ENCODE measurements at places on chromosomes 6 and 20.

- no peak for DNase-seq
Observed at GRCh38 chr6:146910611-146911010, 293.6 kb upstream of the STXBP5 start.

GRCh38 chr20:14777591-14777990, 440.2 kb upstream of the FLRT3 start:
- no peak for DNase-seq

DNA sequence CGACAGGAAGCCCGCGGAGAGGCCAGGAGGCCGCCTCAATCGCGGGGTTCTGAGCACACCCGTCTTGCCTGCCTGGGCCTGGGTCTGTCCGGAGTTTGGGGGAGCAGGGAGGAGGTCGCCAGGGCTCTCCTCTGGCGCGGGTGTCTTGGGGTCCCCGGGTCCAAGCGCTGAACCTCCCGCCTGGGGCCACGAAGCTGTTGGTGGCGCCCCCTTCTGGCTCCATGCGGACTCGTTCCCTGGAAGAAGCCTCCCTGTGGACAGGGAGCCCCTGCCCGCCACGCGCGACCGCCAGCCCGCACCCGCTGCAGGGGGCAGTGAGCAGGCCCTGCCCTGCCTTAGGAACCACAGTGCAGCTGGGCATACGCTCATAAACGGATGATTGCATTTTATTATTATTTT, 44.7 kb downstream of the MCUR1 start:
- no peak for DNase-seq

DNA sequence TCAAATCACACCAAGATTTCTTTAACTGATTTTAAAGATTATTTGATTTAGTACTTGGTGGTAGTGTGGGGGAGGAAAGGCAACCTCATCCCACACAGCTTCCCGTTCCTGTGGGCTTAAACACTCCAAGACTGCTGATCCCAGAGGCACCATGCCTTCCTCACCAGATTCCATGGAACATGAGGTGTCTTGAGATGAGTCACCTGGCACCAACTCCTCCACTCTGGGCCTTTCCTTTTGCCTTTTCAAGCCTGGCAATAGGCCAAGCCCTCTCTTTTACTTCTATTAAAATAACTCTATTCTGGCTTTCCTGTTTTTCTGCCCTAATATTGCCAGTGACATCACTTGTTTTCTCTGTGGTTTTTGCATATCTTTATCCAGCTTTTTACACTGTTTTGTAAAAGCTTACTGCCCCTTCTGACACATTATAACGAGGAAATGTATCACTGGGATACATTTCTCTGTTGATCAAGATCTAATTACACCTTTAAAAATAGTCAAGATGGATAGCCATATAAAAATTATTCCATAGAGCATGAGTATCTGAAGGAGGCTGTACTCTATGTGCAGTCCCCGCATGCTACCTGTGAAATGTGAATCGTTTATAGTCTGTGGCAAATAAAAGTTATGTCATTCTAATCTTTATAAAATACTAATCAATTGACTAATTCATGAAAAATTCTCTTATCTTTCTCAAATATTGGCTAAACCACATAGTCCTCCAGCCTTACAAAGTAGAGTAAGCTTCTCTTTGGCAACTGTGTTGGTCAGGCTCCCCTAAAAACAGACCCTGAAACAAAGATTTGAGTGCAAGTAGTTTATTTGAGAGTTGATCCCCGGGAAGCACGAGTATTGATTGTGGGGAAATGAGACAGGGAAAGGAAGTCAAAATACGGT, 257.8 kb upstream of the KCNQ5 start:
- no peak for DNase-seq

- no peak for DNase-seq
Observed at GRCh38 chr20:19970256-19970765, 46.9 kb upstream of the NAA20 start.

- DNase-seq: peak; percentile 51
Observed at GRCh38 chr6:72649032-72649984, 27.4 kb downstream of the KCNQ5 start.

- no peak for DNase-seq
Observed at GRCh38 chr20:45104786-45105185, 3.9 kb upstream of the KCNS1 start.

DNA sequence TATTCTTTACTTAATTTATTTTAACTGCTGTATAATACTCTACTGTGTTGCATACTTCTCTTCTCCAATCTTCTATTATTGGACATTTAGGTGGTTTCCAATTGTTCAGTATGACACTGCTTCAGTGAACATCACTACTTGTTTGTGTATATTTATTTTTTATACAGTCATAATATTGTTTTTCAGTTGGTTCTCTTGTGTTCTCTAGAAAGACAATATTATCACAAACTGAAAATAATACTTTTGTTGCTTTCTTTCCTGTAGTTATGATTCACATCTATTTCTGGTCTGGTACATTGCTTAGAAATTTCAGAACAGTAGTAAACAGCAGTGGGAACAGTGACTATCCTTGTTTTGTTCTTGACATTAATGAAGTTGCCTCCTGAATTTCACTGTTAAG, 62.8 kb upstream of the GTSF1L start:
- DNase-seq: no peak

DNA sequence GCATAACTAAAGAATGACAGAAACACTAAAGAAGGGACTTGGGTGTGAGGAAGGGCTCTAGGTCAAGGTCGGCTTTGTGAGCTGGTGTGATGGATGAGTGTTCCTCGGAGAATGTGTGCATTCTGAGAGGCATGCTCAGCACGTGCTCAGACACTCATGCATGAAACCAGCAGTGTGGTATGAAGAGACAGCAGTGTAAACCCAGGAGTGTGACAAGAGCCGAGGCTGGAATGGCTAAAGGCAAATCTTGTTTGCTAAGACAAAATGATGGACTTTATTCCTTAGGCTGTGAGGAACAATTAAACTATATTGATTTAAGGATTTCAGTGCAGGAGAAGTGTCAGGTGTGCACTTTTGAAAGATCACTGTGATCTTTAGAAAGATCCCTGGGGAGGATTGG, 107.4 kb upstream of the MAP7 start:
- no peak for DNase-seq

DNA sequence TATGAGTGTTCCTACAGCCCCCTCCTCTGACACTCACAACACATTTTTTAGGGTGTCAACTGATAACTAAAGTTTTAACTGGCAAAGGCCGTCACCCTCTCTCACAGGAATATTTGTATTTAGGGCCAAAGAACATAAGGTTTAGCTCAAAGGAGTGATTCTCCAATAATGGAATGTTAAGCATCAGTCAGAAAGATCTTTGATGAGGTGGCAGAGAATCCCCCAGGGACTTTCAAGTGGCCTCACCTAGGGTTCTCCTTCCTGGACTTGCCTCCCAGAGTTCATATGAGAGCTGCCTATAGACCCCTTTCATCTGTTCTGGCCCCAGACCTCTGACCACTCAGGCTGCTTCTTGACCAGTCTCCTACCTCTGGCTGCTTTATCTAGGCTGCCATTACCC, 7.4 kb upstream of the SCUBE3 start:
- no peak for DNase-seq

DNA sequence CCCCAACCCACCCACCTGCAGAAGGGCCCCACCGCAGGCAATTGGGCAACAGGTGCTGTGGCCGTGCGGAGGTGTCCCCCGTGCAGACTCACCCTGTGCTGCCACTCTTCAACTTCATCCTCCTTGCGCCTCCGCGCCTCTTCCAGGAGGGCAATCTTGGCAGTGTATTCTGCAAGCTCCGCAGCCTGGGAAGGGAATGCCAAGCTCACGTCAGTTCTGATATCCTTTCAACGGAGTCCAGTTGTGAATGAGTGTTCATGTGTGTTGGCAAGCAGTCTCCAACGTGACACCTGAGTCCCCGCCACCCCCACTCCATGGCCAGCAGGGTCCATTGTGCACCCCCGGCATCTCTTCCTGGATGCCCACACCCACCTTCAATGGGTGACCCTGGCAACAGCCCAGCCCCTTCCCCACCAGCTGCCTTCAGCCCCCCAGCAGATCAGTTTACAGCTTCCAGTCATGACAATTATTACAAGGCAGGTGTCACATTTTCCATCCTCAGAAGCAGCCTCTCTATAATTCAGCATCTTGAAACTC, 49.9 kb downstream of the EZR start:
- no peak for DNase-seq

- no peak for DNase-seq
Observed at GRCh38 chr6:28357036-28357435, 7.3 kb downstream of the ZKSCAN3 start.

- no peak for DNase-seq
Observed at GRCh38 chr6:148814082-148814790, 67.4 kb downstream of the UST start.

DNA sequence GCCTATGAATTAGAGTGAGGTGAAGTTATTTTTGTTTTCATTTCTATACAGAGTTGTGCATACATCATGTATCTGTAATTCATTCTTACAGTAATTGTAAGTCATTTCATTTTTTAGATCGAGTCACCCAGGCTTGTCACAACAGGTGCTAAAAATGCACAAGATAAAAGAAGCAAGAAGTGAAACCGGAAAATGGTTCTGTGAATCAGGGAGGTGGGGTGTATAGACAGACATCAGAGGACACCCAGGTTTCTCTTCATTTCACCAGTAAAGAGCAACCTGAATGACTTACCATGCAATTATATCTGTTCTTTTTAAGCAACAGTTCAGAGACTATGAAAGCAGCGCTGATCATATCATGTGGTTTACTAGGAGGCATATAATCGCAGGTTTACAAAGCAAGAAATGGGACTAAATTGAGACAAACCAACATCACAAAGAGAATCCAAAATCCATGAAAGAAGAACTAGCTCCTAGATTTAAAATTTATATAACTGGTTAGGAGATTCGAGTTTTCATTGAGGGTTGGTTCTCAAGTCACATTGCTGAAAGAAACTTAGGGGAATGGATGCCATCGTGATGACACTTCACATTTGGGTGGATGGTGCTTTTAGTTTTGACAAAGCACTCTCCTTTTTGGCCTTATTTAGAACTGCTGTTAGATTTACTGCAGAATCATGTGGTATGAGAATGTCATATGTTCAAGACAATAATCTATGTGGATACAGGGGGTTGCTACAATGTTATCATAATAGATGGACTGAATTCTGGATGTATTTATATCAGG, 27.9 kb upstream of the TBC1D7 start:
- no peak for DNase-seq

DNA sequence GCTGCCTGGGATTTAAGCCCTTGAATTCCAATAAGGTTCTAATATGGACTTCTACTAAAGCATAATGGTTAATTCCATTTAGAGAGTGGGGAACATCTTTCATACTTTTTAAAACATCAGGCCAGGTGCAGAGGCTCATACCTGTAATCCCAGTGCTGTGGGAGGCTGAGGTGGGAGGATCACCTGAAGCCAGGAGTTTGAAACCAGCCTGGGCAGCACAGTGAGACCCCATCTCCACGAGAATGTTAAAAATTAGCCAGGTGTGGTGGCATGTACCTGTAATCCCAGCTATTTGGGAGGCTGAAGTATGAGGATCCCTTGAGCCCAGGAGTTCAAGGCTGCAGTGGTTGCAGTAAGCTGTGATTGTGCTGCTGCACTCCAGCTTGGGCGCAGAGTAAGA, 35.0 kb downstream of the E2F3 start:
- no peak for DNase-seq

DNA sequence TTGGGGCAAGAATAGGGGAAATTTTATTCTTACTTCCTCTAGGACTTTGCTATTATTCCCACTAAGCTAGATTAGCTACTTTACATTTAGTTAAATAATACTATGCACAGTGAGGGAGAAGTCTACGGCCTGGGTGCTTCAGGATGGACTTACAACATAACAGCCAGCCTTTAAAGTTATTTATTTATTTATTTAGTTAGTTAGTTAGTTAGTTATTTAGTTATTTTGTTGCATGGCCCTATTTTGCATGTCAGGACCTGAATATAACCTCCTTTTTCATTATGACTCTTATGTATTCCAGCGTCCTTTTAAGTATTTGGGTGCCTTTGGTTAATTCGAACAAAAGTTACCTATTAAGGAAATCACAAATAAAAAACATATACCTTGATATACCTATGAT, 238.7 kb downstream of the EYS start:
- no peak for DNase-seq

DNA sequence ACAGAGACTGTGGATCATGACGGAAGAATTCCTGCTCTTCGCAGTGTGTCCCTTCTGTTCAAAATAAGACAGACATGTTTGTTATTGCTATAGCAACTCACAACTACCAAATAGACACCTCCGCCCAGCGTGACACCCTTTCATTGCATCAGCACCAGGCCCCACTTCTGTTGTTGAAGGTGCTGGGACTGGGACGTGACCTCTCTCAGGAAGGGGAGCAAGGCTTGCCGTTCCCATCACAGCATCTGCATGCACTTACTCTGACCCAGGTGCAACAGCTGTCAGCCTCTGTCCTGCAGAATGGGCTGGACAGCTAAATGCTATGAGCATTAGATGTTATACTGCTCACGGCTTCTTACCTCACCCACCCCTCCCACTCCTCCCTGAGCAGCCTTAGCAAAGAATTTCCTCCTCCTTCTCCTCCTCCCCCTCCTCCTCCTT, 94.1 kb downstream of the DACT2 start:
- no peak for DNase-seq

- no peak for DNase-seq
Observed at GRCh38 chr6:49565855-49566254, 15.4 kb downstream of the C6orf141 start.

DNA sequence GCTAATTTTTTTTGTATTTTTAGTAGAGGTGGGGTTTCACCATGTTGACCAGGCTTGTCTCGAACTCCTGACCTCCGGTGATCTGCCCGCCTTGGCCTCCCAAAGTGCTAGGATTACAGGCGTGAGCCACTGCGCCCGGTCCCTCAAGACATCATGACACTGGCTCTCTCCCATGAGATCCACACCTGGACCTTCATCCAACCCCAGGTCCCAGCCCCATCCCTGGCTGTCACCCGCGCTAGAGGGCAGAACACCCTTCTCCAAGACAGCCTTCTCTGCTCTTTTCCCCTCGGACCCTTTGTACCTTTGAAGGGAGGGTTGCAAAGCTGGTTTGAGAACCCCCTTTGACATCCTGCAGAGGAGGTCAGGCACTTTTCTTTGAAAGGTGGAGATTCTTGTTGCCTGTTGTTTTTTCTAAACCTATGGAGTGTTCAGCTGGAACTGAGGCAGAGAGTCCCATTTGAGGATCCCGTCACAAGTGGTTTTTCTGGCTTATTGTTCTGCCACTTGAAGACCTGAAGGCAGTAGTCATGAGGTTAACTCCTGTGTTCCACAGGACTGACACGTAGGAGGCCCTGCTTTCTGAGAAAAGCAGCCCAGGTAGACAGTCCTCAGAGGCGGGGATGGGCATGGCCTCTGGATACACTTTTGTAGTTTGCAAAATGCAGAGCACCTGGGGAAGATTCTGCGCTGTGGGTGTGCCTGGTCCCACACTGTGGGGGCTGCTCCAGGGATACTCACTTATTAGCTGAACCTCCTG, 171.1 kb upstream of the SNX9 start:
- DNase-seq: no peak

- peak; percentile 85 for DNase-seq
Observed at GRCh38 chr6:14596410-14596809, 478.8 kb downstream of the CD83 start.
